H54 (cell line): ENCODE measurements at places on chromosomes 3 and 15.

GRCh38 chr3:67349551-67350174, 304.7 kb downstream of the SUCLG2 start:
- DNase-seq, result no peak

DNA sequence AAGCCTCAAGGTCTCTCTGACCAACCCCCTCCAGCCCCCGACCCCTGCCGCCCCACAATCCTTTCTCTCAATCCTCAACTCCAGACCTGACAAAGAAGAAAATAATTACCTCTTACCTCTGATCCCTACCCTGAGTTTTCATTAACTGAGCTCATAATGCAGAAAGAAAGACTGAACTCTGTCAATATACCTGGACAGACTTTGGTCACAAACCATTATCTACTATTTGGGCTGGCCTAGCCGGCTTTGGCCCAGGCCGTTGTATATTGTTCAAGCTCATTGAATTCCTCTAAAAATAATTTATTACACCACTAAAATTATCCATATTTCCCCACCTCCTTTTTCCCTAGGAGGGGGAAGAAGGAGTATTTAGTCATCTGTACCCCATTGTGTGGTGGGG, 29.3 kb upstream of the SPTSSB start:
- DNase-seq, result no peak

- DNase-seq, result no peak
Observed at GRCh38 chr3:116423945-116424344, 21.3 kb downstream of the LSAMP start.

DNA sequence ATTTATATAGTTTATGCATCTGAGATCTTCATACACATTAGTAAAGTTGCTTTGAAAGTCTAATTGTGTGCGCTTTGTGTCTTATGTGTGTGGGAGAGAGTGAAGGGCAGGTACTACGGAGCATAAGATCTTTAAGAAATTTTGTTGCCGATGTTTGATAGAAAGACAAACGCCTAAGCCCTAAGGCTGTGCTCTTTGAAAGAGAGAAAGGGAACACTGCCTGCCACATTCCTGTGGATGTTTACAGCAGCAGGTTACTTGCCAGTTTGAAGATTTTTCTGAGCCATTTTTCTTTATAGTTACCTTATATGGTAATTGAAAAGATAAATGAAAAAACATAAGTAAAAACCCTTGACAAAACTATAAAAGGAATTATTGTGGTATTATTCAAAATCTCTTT, 17.0 kb downstream of the DTWD1 start:
- no peak for DNase-seq

- no peak for DNase-seq
Observed at GRCh38 chr3:144394032-144394431, 422.4 kb downstream of the DIPK2A start.

DNA sequence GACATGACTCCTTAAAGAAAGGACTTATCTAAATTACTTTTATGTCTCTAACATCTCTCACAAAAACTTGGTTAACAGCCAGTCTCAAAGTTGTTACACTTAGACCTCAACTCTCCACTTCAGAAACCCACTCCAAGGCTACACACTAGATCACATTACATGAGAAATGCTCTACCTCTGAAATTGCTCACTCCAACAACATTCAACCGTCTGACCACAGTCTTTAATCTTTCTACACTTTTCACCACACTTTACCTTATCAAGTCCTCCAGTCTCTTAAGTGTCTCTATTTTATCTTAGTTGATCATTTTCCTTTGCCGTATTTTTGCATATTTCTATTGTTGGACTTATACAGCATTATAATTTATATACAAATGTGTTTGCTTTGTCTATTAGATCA, 5.8 kb downstream of the SLC12A6 start:
- DNase-seq, result no peak
